ENCODE measurements at places on chromosomes 4 and X.

- no peak for DNase-seq
Measured at GRCh38 chr4:86484241-86484640, 109.9 kb upstream of the PTPN13 start.

DNA sequence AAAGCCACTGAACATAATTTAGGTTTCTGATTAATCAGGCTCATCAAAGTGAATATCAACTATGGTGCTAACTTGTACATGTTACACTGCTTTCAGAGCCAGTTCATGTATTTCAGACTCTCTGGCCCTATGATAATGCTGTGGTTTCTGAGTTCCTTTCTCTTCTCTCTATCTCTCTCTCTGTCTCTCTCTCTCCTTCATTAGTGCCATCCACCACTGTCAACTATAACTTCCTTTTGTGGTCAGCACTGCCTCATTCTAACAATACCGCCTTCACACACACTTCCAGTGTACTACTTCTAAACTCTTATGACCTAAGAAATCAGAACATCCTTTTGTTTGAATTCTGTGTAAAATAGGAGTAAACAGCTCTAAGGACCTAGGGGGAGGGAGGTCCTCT lies 907.1 kb downstream of the RPA4 start:
- DNase-seq = no peak

- no peak for DNase-seq
Measured at GRCh38 chr4:80197601-80198440, 518 bp downstream of the PRDM8 start.

GRCh38 chr4:144906181-144906925 lies 191.6 kb downstream of the ANAPC10 start:
- no peak for DNase-seq

DNA sequence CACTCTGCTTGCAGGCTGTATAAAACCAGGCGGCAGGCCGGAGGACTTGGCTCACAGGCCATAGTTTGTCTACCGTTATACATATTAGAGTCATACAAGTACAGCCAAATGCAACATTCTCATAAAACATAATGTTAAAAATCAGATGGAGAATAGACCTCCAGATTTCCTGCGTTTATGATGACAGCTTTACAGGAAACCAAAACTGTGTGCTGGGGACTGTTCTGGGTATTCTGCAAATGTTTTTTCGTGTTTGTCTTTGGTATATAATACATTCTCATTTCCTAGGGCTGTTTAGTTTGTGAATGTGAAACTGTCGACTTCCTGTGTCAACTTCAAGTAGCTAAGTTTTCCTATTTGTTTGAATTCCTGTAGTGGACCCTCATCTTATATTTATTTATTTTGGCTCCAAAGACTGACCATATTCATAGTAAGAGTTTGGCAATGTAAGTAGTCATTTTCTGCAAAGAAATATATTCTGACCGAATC lies 79.5 kb upstream of the FAM9C start:
- peak; percentile 15 for DNase-seq

- no peak for DNase-seq
Measured at GRCh38 chr4:16259889-16260246, 33.6 kb upstream of the TAPT1 start.

DNA sequence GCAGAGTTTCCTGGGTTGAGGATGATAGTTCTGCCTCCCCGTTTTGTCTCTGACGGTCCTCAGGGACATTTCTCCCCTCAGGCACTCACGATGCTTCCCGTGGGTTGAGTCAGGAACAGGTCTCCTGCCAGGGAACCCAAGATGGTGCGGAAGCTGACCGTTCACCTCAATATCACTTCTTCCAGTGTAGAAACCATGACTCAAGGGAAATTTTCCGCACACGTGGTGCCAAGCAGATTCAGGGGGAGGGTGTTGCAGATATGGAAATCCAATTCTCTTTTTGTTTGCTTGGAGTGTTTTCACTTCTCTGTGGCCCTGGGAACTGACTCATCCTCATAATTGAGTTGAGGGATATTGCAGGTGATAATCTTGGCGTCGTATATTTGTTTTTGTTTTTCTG lies 46.7 kb downstream of the CXorf49B start:
- DNase-seq = no peak

GRCh38 chrX:99301990-99302389 lies 1108.1 kb downstream of the PCDH19 start:
- no peak for DNase-seq

GRCh38 chr4:12203945-12204344 lies 775.3 kb upstream of the HS3ST1 start:
- DNase-seq = no peak

DNA sequence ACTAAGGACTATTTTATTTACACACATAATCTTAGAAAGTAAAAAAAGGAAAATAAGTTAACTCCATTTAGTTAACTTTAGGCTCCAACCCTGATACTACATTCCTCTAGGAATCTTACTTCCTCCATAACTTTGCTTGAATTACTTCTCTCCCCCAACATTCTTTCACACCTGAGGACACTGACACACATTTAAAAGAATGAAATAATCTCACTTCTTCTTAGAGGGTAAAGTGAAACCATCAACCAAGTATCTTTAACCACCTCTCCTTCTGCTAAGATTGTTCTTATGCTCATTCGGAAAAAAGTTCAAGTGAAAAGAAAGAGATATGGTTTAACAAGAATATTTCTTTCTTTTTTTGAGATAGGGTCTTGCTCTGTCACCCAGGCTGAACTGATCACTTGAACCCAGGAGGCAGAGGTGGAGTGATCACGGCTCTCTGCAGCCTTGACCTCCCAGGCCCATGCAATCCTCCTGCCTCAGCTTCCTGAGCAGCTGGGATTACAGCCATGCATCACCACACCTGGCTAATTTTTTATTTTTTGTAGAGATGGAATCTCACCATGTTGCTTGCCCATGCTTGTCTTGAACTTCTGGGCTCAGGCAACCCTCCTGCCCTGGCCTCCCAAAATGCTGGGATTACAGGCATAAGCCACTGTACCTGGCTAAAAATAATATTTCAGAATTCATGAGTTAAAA lies 28.5 kb downstream of the SLC25A4 start:
- DNase-seq = no peak

- no peak for DNase-seq
Measured at GRCh38 chr4:56981795-56982201, 3.1 kb downstream of the POLR2B start.

GRCh38 chrX:39710776-39711175 lies 387.0 kb downstream of the BCOR start:
- no peak for DNase-seq

DNA sequence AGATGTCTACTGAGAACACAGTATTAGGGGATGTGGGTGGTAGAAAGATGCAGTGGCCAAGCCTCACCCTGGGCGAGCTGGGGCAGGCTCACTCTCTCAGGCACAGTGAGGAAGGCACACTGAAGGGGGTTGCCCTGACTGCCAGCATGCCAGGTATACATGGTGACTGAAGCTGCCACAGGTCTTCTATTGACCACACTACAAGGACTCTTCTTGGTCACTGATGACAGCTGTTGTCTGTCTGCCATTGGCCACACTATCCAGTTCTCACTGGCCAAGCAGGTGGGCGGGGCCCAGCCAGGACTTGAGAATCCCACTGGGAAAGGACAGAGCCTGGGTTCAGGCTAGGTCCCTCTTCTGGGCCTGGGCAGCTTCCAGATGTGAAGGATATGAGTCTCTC lies 39.7 kb upstream of the TBC1D14 start:
- no peak for DNase-seq

GRCh38 chr4:138758876-138759553 lies 256.6 kb upstream of the NOCT start:
- no peak for DNase-seq

DNA sequence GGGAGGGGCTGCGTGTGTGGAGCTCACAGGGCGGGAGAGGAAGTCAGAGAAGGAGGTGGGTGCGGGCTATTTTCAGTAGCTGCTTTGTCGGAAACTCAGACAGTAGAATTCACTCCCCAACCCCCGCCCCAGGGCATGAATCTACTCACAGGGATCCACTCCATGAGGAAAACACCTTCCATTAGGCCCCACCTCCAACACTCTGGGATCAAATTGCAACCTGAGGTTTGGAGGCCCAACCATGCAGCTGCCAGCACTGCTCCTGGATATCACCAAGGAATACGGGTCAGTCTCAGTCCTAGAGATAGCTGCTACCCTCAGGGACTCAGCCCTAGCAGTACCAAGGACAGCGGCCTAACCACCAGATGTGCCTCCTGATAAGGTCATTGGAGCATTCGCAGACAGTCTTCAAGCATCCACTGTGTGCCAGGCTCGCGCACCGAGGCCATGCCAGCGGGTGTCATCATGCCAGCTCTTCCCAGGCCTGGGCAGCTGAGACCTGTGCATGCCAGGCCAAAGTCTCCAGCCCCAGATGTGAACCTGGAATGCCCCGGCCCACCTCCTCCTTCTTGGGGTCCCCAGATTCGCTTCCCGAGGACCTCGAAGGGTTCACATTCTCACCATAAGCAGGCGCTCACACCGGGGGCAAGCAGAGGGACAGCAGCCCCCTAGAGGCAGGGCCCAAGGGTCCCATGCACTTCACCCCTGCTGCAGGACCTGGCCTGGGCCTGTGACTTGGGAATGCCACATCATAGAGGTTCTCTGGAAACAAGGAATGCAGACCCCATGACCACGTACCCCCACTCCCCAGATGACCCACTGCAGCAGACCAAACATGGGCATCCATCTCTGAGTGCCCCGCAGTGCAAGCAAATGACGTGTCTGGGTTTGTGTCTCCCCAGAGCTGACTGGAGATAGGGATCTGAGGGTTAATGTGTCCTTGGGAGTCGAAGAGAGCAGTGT lies 102.3 kb downstream of the ADRA2C start:
- no peak for DNase-seq

DNA sequence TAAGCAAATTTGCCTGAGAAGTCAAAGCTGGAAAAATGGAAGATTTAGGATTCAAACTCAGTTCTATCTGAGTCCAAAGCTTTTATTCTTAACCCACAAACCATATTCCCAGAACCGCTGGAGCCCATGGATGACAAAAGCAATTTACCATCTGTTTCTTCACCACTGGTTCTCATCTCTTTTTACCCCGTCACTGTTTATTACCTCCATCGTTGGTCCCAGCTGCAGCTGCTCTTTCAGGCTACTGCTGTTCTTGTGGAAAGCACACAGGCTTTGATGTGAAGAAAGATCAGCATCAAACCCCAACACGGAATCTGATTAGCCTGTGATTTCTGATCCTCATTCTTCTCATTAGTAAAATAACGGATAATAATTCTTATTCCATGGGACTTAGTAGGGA lies 9.5 kb downstream of the FBXO8 start:
- DNase-seq = no peak

GRCh38 chr4:183637461-183637860 lies 21.5 kb downstream of the RWDD4 start:
- no peak for DNase-seq

DNA sequence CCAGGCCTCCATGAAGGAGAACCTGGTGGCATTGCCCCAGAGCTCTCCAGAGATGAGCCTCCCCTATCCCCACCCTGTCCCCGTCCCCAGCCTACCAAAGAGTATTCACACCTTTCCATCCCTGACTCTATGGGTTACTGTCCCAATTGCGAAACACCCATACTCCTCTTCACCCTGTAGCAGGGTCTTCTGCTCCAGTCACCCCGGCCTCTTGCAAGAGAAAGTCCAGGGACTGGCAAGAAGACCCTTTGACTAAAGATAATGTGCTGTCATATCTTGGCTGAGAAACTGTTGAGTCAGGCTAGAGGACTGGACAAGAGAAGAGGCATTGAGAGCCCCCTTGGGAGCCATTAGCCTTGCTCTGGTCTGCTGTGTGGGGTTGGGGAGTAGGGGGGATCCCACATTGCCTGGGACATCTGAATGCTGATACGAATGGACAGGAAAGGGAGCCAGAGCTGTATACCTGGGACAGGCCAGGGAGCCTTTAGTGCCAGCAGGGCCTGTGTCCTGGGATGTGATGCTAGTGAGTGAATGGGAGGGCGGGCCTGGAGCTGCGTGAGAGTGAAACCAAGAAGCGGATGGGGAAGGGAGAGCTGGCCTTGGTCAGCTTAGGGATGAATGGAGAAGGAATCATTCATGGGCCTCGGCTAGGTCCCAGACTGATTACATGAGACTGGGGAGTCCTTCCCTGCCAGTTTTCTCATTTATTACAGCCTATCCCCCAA lies 27.1 kb downstream of the NALF2 start:
- DNase-seq = no peak

GRCh38 chr4:1195891-1196401 lies 23.6 kb upstream of the SPON2 start:
- no peak for DNase-seq

- no peak for DNase-seq
Measured at GRCh38 chr4:156584100-156584499, 387.5 kb downstream of the PDGFC start.

- DNase-seq = no peak
Measured at GRCh38 chrX:122787231-122787630, 396.8 kb upstream of the GRIA3 start.

DNA sequence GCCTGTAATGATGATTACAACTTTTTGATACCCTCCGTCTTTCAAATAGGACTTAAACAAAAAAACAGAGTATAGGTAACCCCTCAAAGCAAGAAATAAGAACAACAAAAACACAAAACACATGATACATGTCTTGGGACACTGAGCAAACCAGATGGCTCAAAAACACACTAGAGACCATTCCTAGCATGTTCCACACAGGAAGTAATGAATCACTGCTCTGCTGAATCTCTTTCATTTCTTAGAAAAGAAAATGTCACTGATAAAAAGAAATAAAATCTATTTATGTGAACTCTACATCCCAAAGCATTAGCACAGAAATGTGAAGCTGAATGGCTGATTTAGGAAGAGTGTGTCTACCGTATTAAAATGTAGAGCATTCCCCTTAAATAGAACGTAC lies 134.5 kb upstream of the IL15 start:
- no peak for DNase-seq

DNA sequence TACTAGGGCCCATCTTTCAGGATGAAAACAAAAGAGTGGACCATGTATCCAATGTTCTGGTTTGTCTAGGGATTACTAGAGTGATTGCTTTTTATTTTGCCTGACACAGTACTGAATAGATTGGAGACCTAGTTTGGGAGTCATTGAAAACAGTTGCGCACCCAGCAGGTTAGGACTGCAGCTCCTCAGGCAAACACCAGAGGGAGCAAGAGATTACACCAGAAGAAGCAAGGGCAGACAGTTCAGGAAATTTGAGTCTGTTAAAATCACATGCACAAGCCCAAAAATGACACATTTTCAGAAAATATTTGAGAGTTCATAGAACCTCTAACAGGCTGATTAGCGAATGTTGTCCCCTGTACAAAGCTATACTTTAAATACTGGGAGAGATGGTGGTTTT lies 55.6 kb downstream of the CYLC1 start:
- no peak for DNase-seq

DNA sequence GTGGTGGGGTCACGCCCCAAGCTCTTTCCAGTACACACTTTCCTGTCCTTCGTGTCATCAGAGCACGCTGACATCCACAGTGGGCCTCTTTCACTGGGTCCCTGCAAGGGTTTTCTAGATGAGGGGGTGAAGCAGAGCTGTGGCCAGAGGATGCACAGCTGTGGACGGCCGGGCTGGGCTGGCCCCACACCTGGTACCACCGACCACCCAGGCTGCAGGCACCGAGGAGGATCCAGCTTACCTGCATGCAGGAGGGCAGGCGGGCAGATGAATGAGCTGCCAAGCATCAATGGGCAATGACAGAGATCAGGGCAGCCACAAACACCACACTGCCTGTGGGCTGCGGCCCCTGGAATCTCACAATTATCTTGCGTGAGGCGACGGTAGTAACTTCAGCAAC lies 9.5 kb upstream of the GRPEL1 start:
- DNase-seq = no peak

- no peak for DNase-seq
Measured at GRCh38 chr4:113170805-113171468, 121.5 kb downstream of the ANK2 start.
